ENCODE measurements at places on chromosomes 1 and 21.

DNA sequence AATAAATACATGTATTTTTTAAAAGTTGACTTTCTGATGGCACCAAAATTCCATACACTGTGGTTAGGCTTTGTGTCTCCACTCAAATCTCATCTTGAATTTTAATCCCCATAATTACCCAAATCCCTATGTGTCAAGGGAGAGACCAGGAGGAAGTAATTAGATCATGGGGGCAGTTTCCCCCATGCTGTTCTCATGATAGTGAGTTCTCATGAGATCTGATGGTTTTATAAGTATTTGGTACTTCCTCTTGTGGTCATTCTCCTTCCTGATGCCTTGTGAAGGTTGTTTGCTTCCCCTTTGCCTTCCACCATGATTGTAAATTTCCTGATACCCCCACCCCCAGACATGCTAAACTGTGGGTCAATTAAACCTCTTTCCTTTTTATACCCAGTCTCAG, 1218.4 kb upstream of the PRMT6 start:
- no peak for DNase-seq

DNA sequence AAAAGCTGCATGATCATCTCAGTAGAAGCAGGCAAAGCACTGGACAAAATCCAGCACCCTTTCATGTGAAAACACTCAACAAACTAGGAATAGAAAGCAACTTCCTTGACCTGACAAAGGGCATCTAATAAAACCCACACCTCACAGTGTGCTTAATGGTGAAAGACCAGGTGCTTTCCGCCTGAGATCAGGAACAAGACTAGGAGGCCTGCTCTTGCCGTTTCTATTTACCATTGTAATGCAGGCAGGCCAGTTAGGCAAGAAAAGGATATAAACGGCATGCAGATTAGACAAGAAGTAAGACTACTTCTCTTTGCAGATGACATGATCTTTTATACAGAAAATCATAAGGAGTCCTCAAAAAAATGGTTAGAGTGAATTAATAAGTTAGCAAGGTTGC, 37.2 kb downstream of the SLC37A1 start:
- no peak for DNase-seq

DNA sequence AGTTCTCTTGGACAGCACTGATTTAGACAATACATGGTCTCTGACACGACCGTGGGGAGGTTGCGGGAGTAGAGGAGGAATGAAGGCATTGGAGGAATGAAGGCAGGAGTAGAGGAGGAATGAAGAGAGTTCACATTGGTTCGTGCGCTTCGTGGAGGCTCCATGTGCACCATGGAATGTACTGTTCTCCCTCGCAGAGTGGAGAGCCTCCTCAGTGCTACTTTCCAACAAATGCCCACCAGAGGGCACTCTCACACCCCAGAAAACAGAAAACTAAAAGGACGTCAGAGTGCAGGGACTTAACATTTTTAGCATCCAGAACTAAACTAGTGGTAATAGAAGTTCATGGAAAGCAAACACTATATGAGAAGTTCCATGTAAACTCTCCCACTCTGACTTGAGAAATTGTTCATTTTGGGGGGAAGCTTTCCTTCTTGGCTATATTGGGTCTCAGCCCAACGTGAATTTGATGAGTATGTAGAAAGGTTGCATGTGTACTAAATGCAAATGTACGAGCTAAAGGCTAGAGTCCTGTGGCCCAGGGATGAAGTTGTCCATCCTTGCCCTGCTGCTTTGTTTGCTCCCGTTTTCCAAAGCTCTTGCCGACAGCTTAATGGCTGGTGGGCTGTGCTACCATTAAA, 211.6 kb downstream of the LMX1A start:
- DNase-seq: no peak

- DNase-seq: no peak
Observed at GRCh38 chr21:34936883-34937563, 112.1 kb downstream of the RUNX1 start.

DNA sequence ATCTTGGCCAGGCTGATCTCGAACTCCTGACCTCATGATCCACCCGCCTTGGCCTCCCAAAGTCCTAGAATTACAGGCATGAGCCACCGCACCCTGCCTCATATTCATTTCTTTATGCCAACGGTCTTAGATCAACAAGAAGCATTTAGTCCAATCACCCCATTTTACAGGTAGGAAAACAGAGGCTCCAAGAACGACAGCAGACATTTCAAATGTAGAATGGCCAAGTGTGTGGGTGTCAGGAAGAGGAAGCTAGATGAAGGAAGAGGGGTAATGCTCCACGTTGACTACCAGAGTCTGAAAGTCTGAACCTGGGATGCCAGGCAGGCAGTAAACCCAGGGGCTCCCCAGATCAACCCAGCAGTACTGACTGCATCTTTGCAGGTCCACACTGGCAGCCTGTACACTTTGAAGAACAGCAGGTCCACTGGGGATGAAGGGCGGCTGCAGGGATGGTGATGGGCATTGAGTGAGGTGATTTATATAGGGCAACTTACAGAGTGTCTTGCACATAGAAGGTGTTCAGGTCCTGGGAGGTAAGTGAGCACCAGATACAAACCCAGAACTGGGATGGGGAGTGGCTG, 120.2 kb downstream of the EPHB2 start:
- no peak for DNase-seq

GRCh38 chr1:185720633-185721272, 13.4 kb upstream of the HMCN1 start:
- DNase-seq: no peak

Measured in esophagus squamous epithelium (tissue), 5 donors.